Activated T-cell treated with anti-CD3 and anti-CD28 coated beads, Interleukin-2, amount 50 U/mL, for 4 hours (primary cell): ENCODE measurements at places on chromosomes 3 and 15. TPM values are rescaled to one million over a fixed set of nuclear protein-coding genes. Genes with fewer than 3 reads are reported as not detected.

The SLC22A14 gene
- not detected for total RNA-seq

DNA sequence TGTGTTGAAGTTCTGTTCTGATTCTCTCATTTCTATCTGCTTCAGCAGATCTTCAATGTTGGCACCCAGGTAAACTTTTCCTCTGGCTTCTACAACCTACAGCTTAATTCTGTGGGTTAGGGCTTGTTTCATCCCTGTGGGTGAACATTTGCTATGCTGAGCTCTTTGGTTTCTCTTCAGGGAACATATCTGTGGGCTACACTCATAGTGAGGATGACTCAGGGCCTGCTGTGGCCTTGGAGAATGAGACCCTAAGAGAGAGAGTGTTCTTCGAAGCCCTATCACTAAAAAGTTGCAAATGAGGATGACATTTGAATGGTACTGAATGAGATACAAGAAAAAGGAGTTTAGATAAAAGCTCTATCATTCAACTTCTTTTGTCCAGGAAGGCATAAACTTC, 346.2 kb upstream of the CBLB start:
- peak; percentile 6 for DNase-seq

The GOLGA8S gene
- total RNA-seq = not detected

The HIGD2B gene
- total RNA-seq = 0.33 TPM

The LYZL4 gene
- not detected for total RNA-seq

DNA sequence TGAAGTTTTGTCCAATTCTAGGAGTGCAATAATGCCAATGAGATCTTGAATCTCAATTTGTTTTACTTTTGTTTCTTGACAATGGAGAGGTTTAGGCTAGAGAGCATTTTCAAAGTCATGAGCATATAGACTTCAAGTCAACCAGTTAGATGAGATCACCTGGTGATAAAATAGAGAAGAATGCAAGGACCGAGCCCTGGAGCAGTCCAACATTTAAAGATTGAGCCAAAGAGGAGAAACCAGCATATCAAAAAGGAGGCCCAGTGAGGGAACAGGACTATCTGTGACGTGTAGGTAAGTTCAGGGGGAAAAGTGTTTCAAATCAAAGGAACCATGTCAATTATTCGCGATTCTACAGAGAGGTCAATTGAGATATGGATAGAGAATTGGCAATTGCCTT, 1.7 kb upstream of the PIAS1 start:
- DNase-seq = no peak

- DNase-seq = no peak
These were observed 8.2 kb upstream of the POLG start for GRCh38 chr15:89342840-89343239.
